Prostate gland (tissue), 2 donors: ENCODE measurements at places on chromosomes 13 and 19. TPM values are rescaled to one million over a fixed set of nuclear protein-coding genes. Genes with fewer than 3 reads are reported as not detected.

DNA sequence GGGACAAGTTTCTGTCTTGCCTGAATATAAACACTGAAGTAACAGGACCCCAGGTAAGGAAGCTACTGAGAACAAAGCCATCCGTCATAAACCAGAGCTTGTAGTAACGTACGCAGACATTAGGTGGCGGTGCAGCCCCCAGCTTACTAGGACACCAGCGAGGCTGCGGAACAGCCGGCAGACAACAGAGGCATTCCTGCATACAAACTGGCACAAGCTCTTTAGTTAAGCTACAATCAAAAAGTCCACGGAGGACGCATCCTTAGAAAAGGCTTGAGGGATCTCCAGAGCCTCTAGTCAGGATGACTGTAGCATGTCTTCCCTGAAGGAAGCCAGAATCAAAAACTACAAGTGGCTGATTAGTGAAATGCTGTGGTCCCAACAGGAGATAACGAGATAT is 26.2 kb downstream of the ZNF160 start:
- DNase-seq = peak; percentile 19

DNA sequence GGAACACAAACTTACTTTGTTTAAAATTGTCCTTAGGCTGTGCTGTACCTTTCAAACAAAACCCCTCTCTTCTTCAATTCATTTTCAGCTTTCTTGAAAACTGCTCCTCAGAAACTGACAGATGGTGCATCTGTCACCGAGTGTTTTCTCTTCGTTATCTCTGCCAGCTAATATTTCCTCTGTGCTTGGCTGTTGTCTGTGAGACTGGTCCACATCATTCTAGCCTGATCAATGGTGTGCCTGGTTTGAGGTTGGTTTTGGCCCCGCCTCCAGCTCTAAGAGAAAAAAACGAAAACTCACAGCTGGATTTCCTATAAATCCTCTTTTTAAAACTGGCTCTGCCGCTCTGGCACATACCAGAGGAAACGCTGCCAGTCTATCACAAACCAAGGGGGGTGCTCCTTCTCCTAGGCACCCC is 79.7 kb downstream of the STARD13 start:
- no peak for DNase-seq

DNA sequence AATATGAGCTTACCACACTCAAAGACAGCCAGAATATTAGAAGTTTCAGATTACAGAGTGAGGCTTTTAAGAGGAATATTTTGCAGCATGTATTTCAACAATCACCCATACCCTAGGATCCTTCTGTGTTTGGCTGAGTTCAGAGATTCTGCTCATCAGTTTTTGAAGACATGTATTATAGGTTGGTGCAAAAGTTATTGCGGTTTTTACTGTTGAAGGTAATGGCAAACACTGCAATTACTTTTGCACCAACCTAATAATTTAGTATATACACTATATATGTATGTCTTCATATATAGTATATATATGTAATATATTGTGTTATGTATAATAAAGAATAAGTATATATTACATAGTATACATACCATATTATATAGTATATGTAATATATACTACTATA is 435.1 kb downstream of the IRS2 start:
- no peak for DNase-seq

DNA sequence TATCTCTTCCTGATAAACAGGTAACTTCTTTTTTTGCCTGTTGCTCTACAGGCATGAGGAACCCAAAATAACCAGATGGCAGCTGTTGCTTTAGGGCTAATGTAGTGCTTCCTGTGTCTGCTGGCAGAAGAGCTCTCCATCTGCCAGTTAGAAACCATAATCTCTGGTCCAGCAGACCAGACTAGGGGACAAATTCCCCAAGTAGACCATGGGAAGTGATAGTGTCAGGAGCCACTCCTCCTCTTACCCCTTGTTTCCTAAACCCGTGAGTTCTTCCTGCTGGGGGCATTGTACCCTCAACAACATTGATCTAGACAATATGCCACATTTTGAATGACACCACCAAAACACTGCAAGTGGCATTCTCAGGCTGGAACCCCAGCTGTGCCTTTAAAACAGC is 135.9 kb downstream of the DLEU7 start:
- no peak for DNase-seq

- DNase-seq = no peak
Measured at GRCh38 chr19:17680230-17680722, 7.9 kb downstream of the UNC13A start.

DNA sequence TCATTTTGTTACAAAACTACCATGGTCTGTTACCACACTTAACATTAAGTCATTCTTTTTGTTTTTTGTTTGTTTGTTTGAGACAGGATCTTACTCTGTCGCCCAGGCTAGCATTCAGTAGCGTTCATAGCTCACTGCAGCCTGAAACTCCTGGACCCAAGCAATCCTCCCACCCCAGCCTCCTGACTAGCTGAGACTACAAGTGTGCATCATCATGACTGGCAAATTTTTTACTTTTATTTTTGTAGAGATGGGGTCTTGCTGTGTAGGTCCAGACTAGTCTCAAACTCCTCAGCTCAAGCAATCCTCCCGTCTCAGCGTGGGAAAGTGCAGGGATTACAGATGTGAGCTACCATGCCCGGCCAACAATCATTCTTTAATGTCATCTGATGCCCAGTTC is 3.3 kb downstream of the ALDH16A1 start:
- DNase-seq = no peak

GRCh38 chr19:12485052-12485416 is 418 bp upstream of the ZNF709 start:
- DNase-seq = no peak

The C13orf42 gene
- not detected for total RNA-seq

The PRR19 gene
- total RNA-seq = 0.32 TPM

The NEK5 gene
- total RNA-seq = 1.2 TPM

The DAND5 gene
- not detected for total RNA-seq
